Stimulated activated CD4-positive, alpha-beta T cell treated with anti-CD3 and anti-CD28 coated beads, Interleukin-1b, Interleukin-23, amount 100 ng/mL, for 48 hours (primary cell): ENCODE measurements at places on chromosomes 6 and 20.
A peak's percentile ranks its signal among the peaks of the same experiment; 100 is the strongest.

- DNase-seq, result peak; percentile 32
Observed at GRCh38 chr6:524803-525202, 132.1 kb downstream of the HUS1B start.

DNA sequence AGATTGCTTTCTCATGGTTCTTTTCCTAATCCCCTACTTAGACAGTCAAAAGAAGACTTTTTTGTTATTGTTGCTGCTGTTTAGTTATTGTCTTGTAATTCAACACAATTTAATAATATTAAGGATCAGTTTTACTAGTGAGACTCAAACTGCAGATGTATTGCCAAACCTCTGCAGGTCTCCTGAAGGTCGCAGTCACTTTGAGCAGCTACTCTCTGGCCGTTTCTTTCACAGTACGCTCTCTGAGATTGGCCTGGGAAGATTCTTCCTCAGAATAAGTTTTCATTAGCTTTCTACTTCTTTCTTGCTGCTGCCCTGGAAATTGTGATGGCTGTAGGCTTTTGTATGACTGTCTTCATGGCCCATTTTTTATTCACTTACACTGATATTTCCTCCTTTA is 930.8 kb downstream of the QKI start:
- no peak for DNase-seq

GRCh38 chr20:7980332-7981046 is 39.1 kb downstream of the TMX4 start:
- peak; percentile 8 for DNase-seq

- DNase-seq, result no peak
Observed at GRCh38 chr6:449057-449430, 57.5 kb downstream of the IRF4 start.

- no peak for DNase-seq
Observed at GRCh38 chr20:38321959-38322598, 18.1 kb downstream of the BPI start.

- DNase-seq, result no peak
Observed at GRCh38 chr20:46568570-46569129, 18.2 kb upstream of the OCSTAMP start.

DNA sequence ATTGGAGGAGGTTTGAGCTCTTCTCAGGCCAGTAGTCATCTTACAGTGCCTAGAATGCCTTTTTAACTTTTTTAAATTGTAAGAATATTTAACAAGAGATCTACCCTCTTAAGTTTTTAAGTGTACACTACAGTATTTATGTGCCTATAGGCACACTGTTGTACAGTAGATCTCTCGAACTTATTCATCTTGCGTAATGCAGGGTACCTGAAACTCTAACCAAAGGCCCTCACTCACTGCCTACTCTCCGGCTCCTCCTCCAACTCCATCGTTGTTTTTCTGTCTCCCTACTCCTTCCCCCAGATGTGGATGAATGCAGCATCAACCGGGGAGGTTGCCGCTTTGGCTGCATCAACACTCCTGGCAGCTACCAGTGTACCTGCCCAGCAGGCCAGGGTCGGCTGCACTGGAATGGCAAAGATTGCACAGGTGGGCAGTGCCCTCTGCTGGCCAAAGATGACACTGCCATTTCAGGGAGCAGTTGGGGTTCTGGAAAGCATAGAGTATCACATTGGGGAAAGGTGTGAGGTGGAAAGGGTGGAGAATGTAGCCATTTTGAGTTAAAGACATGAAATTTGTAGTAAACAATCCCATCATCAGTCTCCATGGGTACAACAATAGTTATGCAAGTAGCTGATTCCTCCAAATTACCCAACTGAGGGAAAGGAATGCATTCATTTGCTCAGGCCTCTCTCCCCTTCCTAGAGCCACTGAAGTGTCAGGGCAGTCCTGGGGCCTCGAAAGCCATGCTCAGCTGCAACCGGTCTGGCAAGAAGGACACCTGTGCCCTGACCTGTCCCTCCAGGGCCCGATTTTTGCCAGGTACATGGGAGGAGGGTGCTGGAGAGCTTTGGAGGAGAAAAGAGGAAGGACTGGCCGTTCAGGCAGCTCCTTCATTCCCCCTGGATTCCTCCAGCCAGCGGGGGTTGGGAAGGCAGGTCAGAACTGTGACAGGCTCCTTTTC is 18.4 kb upstream of the ZNF76 start:
- DNase-seq, result peak; percentile 71

- DNase-seq, result no peak
Observed at GRCh38 chr6:89584539-89584938, 54.0 kb downstream of the LYRM2 start.

DNA sequence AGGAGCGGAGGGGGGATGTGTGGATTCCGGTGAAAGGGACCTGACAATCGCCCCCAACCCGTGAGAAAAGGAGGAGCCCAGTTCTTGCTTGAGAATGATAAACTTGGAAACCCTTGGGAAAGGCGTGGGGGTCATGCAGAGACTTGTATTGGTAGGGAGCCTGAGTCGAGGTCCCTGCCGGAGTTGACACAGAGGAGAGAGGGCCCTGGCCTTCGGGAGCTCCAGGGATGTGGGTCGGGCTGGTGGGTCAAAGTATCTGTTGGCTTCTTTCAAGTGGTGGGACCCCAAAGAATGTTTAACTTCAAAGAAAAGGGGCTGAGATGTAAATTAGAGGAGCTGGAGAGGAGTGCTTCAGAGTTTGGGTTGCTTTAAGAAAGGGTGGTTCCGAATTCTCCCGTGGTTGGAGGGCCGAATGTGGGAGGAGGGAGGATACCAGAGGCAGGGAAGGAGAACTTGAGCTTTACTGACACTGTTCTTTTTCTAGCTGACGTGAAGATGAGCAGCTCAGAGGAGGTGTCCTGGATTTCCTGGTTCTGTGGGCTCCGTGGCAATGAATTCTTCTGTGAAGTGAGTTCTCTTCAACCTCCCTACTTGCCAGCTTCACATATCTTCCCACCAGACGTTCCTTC is 571 bp downstream of the CSNK2B start:
- no peak for DNase-seq

- no peak for DNase-seq
Observed at GRCh38 chr6:90544081-90544480, 42.8 kb downstream of the MAP3K7 start.

- DNase-seq, result no peak
Observed at GRCh38 chr20:48733296-48733790, 94.5 kb downstream of the PREX1 start.

DNA sequence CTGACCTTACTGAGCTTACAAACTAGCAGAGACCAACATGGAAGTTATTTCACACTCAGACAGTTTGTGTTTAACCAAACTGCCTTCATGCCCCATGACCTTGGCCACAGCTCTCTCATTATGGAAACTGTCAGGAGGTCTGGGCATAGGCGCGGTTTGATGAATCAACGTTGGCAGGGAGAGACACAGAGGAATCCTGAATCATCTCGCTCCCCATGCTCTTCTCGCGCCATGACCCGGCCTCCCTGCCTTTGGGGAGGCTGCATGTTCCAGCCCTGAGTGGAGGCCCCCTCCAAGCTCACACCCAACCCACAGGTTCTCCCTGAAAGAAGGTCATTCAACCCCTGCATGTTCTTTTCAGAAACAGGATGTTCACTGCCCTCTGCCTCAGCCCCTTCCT is 15.9 kb upstream of the GDAP1L1 start:
- no peak for DNase-seq

DNA sequence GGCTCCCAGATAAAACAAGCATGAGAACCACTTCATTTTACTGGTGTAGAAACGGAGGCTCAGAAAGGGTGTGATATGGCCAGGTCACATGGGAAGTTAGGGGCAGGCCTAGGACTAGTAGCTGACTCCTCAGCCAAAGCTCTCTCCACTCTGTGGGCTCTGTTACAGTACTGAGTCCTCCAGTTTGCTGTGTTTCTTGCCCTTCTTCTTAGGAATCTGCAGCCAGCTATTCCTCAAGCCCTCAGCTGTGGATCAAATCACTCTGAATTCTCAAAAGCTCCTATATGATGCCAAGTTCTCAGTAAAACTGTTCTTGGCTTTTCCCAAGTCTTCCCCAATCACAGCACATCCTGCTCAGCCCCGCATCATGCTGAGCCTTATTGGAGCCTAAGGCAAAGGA is 42.5 kb upstream of the ADGRF1 start:
- DNase-seq, result no peak

- DNase-seq, result no peak
Observed at GRCh38 chr6:50217841-50218240, 168.1 kb upstream of the DEFB112 start.
